Hematopoietic multipotent progenitor cell treated with erythropoietin and hydrocortisone succinate and interleukin-3 and kit ligand, for 17 days (in vitro differentiated cells): ENCODE measurements at places on chromosomes 3 and 15.

DNA sequence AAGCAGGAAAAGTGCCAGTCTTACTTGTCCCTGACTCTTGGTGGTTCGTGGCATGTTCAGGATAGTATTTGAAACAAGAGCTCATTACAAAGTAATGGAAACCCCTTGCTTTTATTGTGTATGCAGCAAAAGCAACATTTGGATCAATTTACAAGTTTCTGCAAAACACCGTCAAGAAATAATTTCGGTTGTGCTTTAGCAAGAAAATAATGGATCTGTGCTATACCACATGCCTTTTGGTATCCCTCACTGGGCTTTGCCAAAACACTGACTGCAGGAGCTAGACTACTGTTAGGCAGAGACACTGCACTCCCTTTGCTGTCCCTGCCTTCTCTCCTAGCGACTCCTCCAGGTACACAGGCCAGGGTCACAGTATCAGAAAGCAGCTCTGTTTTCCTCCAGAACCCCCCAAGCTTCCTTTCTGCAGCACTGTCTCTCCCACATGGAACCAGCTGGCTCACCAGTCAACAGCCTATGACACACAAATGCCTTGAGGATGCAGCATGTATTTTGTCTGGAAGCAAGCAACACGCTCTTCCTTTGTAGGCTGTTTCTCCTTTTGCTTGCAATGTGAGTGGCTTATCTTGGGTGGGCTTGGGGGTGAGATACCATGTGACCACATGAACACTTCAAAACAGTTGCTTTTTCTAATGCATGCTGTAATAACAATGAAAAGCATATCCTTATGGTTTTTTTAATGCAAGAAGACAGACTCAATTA lies 111.4 kb downstream of the PGPEP1L start:
- no peak for DNase-seq

DNA sequence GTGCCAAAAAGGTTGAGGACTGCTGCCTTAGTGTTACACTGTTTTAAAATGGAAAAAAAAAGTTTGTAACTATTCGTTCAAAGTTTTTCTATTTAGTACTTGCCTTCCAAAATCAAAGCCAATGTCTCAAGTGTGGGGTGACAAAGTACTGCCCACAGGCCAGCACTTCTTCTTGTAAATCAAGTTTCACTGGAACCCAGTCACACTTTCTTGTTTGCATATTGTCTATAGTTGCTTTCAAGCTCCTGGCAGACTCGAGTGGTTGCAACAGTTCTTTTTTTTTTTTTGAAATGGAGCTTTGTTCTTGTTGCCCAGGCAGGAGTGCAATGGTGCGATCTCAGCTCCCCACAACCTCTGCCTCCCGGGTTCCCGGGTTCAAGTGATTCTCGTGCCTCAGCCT lies 75.3 kb upstream of the RPL35A start:
- DNase-seq = no peak

GRCh38 chr15:67762610-67763368 lies 62.5 kb upstream of the SKOR1 start:
- DNase-seq = no peak

GRCh38 chr3:108469126-108469525 lies 41.3 kb downstream of the MYH15 start:
- DNase-seq = no peak

DNA sequence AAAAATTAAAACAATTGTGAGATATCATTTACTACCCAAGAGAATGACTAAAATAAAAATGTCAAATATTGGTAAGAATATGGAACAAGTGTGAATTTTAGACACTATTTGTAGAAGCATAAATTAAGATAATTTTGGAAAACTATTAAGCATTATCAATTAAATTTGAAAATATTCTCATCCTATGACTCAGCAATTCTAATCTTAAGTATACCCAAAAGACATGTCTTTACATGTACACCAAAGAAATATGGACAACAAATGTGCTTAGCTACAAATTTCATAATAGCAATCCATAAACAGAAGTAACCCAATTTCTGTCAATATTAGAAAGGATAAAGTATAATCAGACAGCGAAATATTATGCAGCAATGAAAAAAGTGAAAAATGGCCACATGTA lies 1032.2 kb upstream of the SEMA6D start:
- DNase-seq = no peak

GRCh38 chr3:58609990-58610389 lies 32.8 kb upstream of the FAM107A start:
- DNase-seq = no peak

DNA sequence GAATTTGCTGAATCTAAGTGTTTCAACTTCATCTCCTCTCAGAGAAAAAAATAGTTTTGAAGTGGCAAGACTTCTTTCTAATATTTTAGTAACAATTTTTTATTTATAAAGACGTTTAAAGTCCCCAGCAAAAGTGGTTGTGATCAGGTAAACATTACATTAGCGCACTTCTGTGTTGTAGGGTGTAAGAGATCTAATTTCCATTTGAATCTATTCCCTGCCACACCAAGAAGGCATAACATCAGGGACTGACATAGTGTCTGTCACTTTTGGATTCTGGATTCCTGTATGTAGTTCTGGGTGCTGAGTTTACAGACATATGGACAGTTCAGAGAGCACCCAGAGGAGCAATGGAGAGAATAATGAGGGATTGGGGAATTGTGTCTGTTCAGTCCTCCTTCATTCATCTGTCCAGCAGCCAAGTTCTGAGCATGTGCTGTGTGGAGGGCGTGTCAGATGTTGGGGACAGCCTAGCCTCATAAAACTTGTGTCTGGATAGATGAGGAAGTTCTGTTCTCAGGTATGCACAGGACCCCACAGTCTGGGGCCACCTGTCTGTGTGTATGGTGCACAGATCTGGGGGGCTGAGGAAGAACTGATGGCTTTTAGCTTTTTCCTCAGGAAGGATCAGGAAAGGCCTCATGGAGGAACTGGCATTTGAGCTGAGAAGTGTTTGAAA lies 65.6 kb downstream of the MAP2K5 start:
- no peak for DNase-seq

DNA sequence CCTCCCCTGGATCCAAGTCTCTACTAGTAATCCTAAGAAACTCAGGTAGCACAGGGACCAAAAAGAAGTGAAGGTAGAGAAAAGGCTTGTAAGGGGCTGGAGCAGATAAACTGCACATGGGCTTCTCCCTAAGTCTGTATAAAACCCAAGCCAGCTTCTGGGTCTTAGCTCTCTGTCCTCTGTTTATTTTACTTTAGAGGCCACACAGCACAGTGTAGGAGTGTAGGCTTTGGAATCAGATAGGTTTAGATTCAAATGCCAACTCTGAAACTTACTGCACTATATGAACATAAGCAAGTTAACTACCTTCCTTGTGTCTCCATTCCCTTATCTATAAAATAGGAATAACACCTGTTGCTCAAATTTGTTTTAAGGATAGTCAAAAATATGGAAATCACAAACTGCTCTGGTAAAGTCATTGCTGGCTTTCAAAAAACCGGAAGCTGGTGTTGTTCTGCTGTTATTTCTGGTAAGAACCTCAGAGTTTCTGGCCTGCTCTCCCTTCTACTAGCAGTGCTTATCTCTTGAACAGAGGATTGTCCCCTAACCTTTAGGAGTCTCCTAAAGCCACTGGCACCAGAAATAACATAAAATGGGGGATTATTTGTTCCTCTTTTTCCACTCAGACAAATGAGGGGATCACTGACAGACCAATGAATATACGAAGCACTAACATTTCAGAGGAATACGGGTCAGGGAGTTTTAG lies 33.8 kb downstream of the PIK3R4 start:
- DNase-seq = no peak

DNA sequence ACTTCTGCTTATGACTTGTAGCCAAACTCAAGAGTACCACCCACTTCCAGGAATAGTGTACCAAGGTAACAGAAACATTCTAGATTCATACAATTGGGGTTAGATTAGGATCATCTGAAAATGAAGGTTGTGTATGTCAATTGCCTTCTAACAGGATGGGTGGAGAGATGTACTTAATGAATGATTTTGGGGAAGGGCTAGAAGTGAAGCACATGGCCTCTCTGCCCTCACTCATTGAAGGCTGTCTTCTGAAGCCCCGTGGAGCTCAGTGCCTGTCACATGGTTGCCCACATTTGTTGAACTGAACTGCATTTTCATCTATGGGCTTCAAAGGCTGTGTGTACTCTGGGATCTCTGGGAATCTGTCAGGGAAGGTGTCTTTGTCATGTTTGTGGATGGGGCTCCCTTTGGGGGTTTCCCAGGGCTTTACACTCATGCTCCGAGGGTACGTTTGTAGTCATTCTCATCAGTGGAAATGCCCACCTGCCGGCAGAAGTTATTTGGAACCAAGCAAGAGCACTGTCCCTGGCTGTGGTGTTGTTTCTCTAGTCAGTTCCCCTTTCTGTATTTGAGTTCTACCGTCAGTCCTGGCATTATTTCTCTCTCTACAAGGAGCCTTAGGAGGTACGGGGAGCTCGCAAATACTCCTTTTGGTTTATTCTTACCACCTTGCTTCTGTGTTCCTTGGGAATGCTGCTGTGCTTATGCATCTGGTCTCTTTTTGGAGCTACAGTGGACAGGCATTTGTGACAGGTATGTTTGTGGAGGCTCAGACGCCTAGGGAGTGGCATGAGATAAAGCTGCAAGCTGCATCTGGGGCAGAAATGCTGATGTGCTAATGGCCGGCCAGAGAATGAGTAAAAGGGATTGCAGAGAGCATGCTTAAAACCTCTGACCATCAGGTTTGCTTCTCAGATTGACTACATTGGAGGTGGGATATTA lies 22.4 kb downstream of the CD86 start:
- DNase-seq = no peak

DNA sequence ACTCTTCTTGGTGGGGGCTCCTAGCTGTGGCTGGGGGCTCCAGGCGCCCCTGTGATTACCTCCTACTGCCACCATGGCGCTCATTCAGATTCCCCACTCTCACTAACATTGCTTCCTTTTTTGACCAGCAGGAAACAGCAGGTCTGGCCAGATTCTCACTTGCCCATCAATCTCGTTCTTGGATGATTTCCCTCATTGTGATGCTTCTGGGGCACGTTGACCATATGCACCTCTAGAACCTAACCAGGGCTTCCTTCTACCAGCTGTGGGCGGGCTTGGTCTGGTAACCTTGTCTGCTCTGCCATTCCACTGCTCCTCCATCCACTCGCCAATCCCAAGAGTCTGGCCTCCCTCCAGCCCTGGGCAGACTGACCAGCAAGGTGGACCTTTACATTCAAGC lies 35.9 kb upstream of the PTPN23 start:
- no peak for DNase-seq

DNA sequence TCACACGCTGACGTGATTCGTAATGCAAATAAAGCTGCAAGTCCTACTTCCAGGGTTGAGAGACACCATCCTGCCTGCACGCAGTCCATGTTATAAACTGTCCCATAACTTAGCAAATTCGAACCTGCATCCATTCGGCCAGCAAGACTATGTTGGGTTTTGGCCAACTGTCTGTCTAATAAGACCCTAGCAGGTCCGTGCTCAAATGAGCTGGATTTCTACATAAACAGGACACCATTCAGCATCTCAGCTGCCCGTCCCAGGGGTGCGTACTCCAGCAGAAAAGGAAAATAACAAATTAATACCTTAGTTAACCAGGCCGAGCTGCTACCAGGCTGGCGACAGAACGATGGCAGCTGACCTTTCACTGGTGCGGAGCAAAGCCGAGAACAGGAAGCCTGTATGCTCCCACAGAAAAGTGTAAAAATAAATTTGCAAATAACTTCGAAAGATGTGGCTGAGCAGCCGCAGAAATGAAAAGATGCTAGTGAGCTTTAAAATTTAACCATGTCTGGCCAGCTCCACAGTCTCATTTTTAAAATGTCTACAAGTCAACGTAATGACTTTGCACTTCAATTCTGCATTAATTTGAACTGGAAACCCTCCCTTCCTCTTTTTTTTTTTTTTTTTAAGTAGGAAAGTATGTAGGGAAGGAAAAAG lies 97.1 kb upstream of the SNRPA1 start:
- no peak for DNase-seq

DNA sequence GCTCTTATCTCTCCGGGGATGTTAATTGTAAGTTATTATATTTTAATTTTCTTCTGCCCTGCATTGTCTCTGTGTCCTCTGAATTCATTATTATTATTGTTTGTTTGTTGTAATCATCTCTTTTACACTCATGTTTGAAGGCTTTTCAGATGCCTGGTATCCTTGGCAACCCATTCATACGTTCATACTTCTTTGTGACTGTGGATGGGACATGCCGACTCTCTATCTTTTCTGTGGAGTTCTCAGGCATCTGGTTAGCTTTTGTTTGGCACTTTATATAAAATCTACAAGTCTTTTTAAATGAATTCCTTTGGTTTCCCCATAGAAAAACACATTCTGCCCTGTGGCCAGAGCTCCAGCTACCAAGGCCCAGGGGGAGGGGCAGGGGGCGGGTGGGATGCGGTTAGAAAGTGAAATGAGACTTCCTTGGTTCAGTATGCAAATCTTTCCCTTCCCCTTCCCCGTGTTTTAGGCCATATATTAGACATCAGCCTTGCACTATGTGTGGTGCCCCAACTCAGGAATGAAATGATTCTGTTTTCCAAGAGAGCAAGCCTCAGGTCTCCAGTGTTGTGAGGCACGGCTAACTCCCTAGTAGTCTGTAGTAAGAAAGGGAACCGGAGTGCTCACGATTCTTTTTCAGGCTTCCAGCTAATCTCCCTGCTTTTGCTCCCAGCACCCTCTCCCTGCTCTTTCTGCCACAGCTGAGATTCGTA lies 79.2 kb downstream of the SST start:
- no peak for DNase-seq

DNA sequence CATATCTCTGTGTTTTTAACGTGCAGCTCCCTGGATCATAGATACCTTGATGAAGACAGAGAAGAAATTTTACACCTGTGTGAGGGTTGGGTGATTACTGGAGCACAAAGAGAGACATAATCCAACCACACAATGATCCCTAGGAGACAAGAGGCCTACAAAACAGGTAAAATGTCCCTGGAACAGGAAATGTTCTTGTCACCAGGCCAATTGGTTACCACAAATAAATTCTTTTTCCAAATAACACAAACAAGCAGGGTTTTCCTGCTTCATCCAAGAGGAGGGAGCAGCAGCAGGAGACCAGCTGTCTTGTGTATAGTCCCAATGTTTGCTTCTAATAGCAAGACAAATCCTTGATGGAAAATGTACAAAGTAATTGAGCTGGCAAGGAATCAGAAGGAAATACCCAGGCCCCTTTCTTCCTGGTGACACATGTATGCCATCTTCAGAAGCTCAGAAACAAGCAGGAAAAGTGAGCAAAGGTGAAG lies 1.4 kb downstream of the MGLL start:
- no peak for DNase-seq

GRCh38 chr3:170572665-170573253 lies 13.1 kb downstream of the SLC7A14 start:
- no peak for DNase-seq

DNA sequence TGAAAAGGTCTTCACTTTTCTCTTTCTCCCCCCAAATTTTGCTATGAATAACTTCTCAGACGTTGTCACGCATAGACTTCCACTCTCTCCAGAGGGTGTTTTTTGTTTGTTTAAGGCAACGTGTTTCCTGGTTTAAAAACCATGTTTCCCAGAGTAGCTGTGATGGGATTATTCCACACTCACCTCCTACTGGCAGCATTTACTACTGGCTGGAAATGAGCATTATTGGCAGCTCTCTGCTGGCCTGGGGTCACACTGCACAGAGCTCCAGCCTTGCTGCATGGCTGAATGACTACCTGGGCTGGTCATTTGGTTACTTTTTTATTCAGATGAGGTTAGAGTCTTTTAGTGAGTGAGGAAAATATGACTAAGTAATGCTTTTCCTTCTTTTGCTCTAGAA lies 65.2 kb downstream of the RARB start:
- DNase-seq = no peak
